ENCODE measurements at places on chromosomes 12 and 14. TPM values are rescaled to one million over a fixed set of nuclear protein-coding genes. Genes with fewer than 3 reads are reported as not detected.
A peak's percentile ranks its signal among the peaks of the same experiment; 100 is the strongest.

GRCh38 chr12:111768159-111768895 lies 1.6 kb downstream of the ALDH2 start:
- H3K27me3 ChIP-seq, result no peaks in the 10 kb centered on the region
- H3K36me3 ChIP-seq, result no peaks in the 10 kb centered on the region
- H3K4me3 ChIP-seq, result peak overlapping the region; percentile 80
- no peak overlapping the region for H3K27ac ChIP-seq
- no peak for DNase-seq
- H3K4me1 ChIP-seq, result peaks cover 2% of the 10 kb centered on the region

DNA sequence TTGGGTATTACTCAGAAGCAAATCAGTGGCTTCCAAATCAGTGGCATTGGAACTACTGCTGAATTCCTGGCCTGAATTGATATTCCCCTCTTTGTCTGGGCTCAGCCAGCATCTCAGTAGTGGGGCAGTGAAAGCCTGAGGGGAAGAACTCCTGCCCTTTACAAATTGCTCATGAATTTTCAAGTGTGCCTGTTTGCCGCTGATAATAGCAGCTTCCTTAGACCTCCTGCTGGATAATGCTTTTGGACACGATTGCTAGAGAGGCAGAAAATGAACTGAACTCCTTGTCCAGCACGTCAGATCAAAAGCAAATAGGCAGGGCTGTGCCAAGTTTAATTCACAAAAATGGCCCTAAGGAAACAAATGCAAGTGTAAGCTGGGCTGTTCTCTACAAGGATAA lies 91.3 kb upstream of the GZMB start:
- no peak overlapping the region for H3K4me3 ChIP-seq
- no peaks in the 10 kb centered on the region for H3K36me3 ChIP-seq
- no peaks in the 10 kb centered on the region for H3K4me1 ChIP-seq
- no peaks in the 10 kb centered on the region for H3K27me3 ChIP-seq
- no peak overlapping the region for H3K27ac ChIP-seq

GRCh38 chr14:74735125-74735524 lies 22.2 kb downstream of the FCF1 start:
- no peak overlapping the region for H3K27ac ChIP-seq
- H3K36me3 ChIP-seq, result peaks cover 7% of the 10 kb centered on the region
- no peak overlapping the region for H3K4me3 ChIP-seq
- H3K27me3 ChIP-seq, result no peaks in the 10 kb centered on the region

DNA sequence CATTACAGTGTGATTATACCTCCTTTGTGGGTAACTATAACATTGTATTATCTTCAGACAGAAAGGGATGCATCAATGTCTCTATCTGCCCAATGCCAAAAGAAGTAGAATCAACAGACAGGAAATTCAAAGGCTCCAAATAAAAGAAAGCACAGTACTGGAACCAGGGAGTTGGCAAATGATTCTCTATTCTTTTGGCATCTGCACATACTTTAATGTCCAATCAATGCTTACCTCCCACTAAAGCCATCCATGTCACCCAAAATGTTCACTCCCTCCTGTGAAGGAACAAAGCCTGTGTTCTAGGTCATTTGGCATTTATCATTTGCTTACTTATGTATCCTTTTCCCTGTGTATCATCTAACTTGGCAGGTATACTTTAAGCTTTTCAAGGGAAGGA lies 36.7 kb downstream of the KIF21A start:
- H3K36me3 ChIP-seq, result no peaks in the 10 kb centered on the region
- H3K4me1 ChIP-seq, result no peaks in the 10 kb centered on the region
- no peak overlapping the region for H3K4me3 ChIP-seq
- no peaks in the 10 kb centered on the region for H3K27me3 ChIP-seq
- no peak overlapping the region for H3K27ac ChIP-seq

The LALBA gene
- not detected for total RNA-seq
